Trophoblast cell (in vitro differentiated cells and primary cell): ENCODE measurements at places on chromosomes 5 and 9.

- DNase-seq, result no peak
Observed at GRCh38 chr5:166716856-166717492, 1574.5 kb upstream of the WWC1 start.

DNA sequence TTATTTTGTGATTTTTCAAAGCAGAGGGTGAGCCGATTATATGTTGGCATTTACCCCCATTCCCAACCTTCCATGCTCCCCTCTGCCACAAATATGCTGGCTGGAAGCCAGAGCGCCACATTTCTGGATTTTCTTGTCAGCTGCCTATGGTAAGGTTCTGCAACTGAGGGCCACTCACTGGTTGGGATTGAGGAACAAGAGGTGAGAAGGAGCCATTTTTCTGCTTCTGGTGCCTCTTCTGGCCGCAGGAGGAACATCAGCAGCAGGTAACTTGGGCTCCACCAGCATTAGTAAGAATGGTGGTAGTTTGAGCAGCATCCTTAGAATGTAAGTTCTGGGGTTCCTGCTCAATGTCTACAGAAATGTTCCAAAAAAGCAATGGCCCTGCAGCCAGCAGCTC is 159.5 kb upstream of the MAST4 start:
- DNase-seq, result peak; percentile 66

DNA sequence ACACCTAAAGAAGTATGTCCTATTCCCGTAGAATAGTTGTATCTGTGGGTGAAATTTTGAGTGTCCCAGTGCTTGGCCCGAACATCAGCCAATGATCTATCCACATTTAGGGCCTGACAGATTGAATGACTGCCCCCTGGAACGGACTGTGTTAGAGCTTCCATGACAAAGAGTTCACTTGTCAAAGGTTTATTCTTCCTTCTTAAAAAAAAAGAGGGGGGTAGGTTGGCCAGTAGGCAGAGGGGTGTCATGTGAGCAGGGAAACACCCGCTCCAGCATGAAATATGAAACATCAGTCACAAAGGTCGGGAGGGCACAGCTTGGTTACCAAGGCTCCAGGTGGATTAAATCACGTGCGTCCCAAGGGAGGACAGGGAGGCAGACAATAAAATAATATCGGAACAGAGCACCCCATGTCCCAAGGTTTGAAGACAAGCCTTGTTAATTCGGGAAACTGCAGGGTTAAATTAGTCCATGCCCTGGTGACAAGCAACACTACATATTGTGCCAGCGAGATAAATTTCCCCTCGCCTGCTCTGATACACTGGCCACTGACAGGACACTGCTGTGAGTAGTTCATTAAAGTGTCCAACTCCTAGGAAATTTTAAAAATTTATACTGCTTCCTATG is 401.2 kb downstream of the IRX1 start:
- no peak for DNase-seq

GRCh38 chr5:135016861-135017290 is 17.2 kb downstream of the PITX1 start:
- DNase-seq, result no peak

DNA sequence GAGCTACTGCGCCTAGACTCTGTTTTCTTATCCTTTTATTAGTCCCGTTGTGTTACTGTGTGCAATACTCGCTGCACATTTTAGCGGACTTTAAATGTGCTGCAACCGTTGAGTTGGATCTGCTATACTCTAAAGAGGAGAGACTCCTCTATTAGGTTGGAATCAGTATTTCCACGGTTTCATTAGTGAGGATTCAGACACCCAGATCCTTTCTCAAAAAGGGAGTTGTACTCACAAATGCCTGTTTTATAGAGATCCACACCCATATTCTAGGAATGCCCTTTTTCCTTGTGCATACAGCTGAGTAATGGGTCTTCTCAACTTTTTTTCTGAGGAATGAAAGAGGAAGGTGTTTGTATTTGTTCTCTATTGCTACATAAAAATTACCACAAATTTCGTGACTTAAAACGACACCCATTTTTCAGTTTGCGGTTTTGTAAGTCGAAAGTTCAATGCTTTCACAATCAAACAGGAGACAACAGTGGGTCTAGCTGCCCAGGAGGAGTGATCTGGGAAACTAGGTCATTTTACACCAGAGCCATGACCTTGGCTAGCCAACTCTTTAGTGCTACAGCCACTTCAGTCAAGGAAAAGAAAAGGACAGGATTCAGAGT is 52.8 kb upstream of the SLC44A1 start:
- no peak for DNase-seq

- no peak for DNase-seq
Observed at GRCh38 chr5:132492386-132493125, 2.0 kb upstream of the IRF1 start.

GRCh38 chr9:93091453-93092081 is 4.5 kb upstream of the CARD19 start:
- DNase-seq, result peak; percentile 38

GRCh38 chr9:131423171-131423581 is 29.3 kb downstream of the PRRC2B start:
- peak; percentile 82 for DNase-seq

DNA sequence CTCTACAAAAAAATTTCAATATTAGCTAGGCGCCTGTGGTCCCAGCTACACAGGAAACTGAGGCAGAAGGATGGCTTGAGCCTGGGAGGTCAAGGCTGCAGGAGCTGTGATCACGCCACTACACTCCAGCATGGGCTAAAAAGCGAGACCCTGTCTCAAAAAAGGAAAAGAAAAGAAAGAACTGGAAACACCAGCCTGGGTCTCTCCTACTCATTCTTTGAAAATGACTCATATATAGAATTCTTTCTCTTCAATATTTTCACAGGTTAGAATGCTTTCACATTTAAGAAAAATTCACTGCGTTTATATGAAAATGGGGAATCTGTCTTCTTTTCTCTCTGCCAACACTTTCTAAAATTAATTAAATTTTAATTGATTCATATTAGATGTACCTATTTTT is 115.6 kb downstream of the TRPM6 start:
- DNase-seq, result no peak

DNA sequence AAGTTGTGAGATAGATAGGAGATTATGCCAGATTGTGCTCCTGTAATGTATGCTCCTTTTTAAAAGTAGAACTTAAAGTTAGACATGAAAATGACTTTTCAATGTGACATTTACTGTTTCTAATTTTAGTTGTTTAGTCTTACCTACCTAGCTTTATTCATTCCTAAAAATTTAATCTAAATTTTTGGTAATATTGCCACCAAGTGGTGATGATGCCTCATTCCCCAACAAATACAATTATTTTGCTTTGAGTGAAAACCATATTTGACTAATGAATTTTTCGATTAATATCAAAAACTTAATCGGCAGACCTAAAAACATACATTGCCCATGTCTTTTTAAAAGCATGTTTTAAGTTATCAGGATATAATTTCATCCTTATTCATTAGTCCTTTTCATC is 25.6 kb downstream of the PPWD1 start:
- DNase-seq, result no peak

DNA sequence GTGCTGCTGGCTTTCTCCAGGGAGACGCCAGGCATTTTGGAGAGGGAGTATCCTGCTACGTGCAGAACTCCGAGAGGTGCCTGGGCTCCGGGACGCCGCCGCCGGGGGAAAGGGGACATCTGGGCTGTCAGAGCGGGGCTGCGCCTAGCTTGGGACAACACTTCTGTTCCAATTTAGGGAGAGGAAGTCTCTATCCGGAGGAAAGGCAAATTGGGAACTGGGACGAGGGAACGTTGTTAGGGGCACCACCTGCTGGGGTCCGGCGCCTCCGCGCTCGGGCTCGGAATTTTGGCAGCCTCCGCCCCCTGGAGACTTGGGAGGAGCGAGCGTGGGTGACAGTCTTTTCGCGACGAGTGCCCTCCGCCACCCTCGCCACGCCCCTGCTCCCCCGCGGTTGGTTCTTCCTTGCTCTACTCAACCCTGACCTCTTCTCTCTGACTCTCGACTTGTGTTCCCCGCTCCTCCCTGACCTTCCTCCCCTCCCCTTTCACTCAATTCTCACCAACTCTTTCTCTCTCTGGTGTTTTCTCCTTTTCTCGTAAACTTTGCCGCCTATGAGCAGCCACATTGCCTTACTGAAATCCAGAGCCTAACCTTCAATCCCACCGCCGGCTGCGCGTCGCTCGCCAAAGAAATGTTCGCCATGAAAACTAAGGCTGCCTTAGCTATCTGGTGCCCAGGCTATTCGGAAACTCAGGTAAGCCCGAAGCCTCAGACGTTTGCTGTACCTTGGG is 1.6 kb downstream of the TSLP start:
- DNase-seq, result peak; percentile 19

DNA sequence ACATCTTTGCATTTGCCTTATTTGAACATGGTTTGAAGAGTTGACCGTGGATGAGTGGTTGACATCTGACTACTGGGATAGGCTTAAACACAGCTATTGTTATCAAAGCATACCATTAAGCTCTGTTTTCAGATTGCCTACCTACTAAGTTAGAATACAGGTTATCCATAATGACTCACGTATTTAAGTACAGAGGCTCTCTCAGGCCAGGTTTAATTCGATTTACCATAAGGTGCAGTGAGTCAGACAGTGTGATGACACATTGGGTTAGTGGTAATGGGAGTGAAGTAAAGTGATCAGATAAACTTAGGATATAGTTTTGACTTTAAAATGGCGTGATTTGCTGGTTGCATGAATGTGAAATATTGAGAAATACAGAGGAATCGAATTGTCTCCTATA is 732.0 kb upstream of the CTNND2 start:
- no peak for DNase-seq
